Dorsolateral prefrontal cortex (tissue), 122 donors: ENCODE measurements at places on chromosomes 13 and 19. TPM values are rescaled to one million over a fixed set of nuclear protein-coding genes. Genes with fewer than 3 reads are reported as not detected.

Gene NFIX
- 317 TPM for total RNA-seq

DNA sequence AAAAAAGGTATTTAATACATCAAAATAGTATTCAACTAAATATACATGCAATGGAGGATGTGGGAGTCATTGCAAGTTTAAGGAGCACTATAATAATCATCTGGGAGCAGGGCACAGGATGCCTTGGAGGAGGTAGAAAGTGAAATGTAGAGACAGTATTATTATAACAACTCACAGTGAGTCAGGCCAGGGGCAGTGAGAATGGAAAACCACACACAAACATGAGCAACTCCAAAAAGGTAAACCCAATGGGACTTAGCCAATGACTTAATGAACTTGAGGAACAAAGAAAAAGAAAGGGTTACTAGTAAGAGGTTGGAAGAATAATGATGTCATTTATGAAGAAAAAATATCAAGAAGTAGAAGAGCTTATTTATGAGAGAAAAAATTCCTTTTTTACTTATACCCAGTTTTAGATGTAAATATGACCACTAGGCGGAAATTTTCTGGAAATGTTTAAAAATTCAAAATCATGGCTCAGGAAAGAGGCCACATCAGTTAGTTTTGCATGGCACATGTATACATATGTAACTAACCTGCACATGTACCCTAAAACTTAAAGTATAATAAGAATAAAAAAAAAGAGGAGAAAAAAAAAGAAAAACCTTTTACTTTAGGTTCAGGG, 389.3 kb downstream of the SUCLA2 start:
- DNase-seq: no peak

DNA sequence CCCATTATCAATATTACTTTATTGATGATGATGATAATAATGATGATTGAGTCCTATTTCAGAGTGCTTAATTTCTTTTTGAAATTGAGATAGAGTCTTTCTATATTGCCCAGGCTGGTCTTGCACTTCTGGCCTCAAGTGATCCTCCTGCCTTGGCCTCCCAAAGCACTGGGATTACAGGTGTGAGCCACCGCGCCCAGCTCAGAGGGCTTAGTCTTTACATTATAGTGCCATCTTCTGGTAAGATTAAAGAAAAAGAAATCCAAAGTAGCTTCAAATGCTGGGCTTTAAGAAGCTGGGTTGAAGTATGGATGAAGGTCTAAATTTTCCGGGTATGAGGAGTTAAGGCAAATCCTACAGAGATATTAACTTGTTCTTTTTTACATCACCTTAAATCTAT, 3.4 kb upstream of the ZNF333 start:
- no peak for DNase-seq

DNA sequence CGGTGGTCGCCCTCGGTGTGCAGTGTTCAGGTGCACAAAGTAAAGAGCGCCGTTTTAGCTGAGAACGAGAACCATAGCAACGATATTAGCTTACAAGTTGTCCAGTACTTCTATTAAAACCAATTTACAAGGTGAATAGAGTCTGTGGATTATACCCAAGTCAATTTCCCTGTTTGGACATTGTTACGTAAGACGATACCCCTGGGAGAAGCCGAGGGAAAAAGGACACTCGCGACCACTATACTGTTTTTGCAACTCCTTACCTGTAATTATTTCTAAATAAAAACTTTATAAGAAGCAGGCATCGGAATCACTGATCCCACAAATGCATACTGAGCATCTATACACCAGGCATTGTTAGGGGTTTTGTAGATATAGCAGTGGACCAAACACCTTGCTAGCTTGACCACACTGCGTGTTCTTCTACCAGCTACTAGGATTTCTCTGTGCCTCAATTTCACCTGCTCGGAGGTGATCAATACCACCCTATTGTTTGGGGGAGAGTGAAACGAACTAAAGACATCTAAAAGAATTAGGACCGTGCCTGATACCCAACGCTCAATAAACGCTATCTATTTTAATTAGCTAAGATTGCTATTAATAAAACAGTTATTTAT, 488 bp upstream of the EEF2 start:
- DNase-seq: no peak

DNA sequence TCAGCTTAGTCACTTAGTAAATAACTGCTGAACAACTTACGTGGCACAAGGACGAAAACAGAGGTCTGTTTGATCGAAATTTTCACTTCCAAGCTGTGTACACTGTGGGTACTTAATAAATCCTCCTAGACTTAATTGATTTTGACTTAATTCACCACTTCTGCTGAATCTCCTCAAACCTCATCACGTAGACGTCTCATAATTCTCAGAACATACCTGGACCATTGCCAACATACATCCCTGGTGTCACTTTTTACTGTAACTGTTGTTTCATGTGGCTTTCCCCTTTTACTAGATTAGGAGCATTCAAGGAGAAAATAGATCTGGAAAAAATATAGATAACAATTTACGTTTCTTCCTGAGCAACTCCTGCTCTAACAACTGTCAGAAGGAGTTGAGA, 105.0 kb downstream of the MBNL2 start:
- no peak for DNase-seq

DNA sequence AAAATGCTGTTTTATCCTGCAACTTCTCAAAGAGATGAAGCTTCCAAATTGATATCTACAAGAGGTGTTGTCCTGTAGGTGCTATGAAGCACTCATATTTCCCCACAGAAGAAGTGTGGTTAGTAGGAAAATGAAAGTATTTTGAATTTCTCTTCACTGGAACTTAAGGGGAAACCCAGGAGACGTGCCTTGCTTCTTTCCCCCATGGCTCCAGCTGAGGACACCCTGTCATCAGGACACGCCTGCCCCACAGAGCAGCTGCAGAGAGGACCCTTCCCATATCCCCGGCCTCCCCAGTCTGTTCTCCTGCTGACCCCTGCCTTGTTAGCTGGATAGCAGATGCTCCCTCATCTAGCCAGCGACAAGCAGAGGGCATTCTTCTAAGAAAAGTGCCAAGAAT, 371.3 kb downstream of the COG6 start:
- no peak for DNase-seq

DNA sequence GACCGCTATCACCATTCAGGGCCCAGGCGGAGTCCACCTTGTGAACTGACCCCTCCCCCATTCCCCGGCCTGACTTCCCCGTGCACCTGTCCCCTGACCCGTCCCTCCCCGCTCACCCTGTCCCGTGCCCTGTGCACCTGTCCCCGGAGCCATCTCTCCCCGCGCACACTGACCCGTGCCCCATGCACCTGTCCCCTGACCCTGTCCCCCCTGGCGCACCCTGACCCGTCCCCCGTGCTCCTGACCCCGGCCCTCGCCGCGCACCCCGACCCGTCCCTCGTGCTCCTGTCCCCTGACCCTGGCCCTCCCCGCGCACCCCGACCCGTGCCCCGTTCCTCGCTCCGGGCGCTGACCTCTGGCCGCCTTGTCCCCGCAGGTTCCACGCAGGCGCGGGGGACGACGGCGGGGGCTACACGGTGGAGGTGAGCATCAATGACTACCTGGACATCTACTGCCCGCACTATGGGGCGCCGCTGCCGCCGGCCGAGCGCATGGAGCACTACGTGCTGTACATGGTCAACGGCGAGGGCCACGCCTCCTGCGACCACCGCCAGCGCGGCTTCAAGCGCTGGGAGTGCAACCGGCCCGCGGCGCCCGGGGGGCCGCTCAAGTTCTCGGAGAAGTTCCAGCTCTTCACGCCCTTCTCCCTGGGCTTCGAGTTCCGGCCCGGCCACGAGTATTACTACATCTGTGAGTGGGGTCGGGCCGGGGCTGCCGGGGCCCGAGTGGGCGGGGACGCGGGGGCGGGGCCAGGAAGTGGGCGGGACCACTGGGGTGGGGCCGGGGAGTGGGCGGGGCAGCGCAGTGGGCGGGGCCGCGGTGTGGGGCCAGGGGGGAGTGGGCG, 9.7 kb downstream of the EFNA2 start:
- DNase-seq: no peak

GRCh38 chr13:32737679-32738078, 151.4 kb downstream of the PDS5B start:
- DNase-seq: no peak

DNA sequence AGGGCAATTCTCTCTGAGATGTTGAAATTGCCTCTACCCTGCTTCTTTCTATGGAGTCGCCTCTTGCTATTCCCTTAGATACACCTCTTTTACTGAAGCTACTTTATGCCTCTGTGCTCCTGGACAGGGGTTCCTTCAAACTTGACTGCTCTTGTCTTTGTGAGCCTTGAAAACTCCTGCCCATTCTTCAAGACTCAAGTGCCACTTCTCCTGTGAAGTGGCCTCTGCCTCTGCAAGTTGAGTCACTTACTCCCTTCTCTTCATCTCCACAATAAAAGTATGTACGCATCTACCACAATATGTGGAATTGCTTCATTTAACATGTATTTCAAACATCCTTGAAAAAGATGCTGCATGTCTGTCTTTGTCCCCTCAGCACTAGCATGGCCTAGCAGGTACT, 66.0 kb upstream of the TPP2 start:
- no peak for DNase-seq

- DNase-seq: no peak
These were observed 326.9 kb downstream of the FGF9 start for GRCh38 chr13:21997726-21998125.

DNA sequence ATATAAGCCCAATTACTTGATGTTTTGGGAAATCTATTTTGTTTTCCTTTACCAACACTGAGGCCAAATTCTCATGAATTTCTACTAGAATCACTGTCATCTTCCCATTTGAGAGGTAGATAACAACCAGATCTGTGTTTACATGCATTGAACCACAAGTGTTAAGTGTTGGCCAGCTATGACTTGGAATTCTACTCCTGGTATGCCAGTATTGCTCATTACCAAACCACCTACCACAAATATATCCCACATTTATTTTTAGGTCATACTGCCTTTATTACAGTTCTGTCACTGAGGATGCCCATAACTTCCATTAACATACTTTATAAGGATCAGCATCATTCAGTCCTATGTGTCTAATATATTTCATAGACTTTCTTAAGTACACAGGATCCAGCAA, 328.9 kb downstream of the DIAPH3 start:
- DNase-seq: no peak

DNA sequence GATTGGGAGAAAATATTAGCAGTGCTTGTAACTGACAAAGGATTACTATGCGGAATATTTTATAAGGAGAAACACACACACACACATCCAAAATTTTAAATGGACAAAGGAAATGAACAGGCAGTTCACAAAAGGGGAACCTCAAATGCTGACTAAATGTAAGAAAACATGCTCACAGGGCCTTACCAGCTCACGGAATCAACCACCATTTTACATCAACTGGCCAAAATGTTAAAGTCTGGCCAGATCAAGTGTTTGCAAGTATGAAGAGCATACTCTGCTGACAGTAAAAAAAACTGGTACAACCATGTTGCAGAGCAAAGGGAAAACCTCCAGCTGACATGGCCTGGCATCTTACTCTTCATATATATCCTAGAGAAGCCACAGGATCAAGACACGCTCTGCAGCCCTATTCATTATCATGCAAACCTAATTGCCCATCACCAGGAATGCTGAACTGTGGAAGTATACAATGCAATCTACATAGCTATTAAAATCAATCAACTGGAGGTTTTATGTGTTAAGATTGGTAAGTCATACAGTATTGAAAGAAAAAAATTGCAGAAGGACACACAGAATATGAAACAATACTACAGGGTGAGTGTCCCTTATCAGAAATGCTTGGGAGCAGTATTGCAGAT, 124.4 kb downstream of the RNF17 start:
- DNase-seq: no peak

DNA sequence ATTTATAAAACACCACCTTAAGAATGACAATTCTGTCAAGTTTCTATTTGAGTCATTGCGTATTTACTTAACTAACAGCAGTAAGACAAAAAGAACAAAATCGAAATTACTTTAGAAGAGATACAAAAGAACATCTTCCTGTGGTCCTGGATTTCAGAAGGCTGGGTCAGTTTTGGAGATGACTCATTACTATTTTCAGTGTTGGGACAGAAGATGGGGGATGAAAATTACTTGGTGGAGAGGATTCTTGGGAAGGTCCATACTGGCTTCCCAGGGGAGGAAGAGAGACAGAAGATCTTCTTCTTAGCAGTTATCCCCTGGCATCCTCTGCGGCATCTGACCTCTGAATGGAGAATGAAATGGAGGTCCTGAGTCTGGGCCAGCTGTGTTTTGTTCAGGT, 33.5 kb upstream of the CSNK1A1L start:
- DNase-seq: no peak

- DNase-seq: no peak
These were observed 35.7 kb downstream of the TFDP1 start for GRCh38 chr13:113620036-113620796.
